Adrenal gland (tissue), 19 donors: ENCODE measurements at places on chromosomes 1 and 21. TPM values are rescaled to one million over a fixed set of nuclear protein-coding genes. Genes with fewer than 3 reads are reported as not detected.

DNA sequence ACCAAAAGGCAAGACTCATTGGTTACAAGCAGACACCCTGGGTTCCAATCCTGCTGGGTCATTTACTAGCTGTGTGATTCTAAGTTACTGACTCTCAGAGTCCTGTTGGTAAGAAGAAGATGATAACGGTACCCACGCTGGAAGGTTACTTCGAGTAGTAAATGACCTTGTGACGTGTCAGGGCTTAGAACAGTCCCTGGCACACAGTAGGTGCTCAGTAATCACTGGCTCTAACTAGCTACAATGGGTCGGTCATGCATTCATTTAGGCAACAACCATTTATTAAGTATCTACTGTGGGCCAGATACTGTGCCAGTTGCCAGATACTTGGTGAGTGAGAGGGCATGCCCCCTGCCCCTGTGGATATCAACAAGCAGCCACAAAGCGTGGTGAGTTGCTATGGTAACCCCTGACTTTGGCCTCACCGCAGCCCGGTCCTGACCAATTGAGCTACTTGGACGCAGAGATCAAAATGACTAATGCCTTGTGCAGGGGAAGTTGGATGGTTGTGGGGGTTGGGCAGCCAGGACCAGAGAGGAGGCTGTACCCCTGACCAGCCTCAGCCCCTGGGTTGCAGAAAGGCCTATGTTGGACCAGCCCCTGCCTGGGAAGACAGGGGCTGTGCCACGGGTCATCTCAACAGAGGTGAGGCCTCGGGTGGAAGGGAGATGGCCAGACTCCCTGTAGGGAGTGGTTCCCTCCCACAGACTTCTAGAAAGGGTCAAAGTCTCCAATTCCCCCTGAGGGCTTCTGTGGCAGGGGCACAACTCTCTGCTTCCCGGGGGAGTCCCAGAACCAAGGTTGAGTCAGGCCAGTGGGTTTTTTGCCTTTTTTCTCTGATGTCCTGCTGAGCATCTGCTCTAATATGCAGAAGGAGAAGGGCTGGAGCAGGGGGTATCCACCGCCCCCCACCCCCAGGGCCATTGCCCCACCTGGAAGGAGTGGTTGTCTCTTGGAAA, 16.0 kb downstream of the DHRS3 start:
- no peak for DNase-seq

GRCh38 chr1:162108426-162108825, 38.9 kb downstream of the NOS1AP start:
- DNase-seq = no peak

GRCh38 chr1:165823552-165824268, 3.7 kb upstream of the UCK2 start:
- DNase-seq = no peak

The TMEM240 gene
- 4.4 TPM for total RNA-seq

The ARHGEF16 gene
- total RNA-seq = 1.1 TPM
